ENCODE measurements at places on chromosomes 1 and 21.
A peak's percentile ranks its signal among the peaks of the same experiment; 100 is the strongest.

GRCh38 chr1:53586765-53587164 lies 127.6 kb downstream of the DMRTB1 start:
- no peak for DNase-seq

DNA sequence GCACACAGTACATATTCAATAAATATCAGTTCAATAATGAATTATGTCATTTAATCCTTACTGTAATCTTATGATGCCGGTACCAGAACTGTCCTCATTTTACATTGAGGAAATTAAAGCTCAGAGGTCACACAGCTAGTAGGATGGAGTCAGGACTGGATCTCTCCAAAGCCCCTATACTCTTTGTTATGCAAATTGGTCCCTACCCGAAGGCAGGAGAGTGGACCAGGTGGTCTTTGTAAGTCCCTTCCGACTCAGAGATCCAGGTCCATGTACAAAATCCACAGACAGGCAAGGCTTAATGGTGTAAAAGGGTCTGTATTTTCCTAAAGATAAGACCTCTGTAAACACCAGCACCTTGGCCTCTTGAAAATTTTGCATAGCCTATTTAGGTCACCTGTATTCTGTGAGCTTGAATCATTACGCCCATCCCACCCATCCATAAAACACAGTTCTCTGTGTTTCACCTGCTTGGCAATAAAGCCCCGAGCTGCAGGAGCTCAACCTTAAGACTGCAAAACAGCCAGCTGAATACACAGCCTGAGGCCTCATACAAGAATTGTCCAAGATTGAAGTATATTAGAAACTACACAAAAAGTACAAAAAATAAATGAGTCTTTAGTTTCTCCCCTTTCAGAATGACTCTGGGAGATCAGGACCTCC lies 41.7 kb downstream of the PLXNA2 start:
- DNase-seq = peak; percentile 15

- no peak for DNase-seq
Observed at GRCh38 chr1:5994713-5995621, 2.7 kb upstream of the NPHP4 start.

DNA sequence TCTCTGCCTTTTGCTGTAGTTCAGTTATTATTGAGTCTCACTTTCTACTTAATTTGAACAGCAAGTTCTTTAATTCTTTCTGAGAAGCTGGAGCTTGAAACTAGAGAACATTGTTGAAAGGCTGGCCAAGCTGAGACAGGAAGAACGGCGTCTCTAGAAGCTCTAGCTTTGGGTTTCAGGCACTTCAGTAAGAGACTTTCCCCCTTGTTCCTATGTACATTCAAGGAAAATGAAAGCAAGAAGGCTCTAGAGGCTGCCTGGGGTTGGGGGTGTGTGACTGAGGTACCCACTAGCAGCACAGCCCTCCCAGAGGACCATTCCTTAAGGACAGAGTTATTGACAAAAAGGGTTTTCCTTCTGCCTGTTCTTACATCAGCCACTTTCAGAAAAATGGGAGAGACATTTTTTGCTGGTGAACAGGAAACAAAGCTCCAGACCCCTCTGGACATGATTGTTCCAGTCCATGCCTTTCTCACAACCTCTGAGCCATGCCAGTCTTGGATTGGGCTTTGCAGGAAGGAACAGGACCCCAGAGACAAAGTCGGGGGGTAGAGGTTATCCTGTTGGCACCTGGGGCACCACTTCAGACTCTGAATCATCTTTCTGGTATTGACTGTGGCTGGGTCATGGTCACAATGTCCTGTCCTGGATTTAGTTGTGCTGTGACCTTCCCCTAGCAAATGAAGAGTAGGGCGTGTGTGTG lies 63.1 kb downstream of the LAMC2 start:
- no peak for DNase-seq

GRCh38 chr21:43372663-43373361 lies 54.1 kb downstream of the SIK1 start:
- DNase-seq = no peak

DNA sequence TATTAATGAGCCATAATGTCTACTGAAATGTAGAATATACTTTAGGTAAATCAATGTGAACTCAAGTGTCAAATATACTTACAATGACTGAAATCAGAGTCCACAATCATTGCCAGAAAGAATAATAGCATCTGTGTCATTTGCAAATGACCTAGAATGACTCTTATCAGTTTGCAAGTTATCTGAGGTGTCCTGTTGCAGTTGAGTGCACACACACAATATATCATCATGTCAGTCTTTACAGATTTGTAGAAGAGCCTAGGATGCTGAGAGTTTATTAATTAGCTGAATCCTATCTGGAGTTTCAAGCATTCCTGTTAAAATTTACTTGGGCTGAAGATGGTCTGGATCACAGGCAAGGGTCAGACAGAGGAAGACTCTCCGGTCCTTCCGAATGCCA lies 324.0 kb upstream of the GREM2 start:
- DNase-seq = no peak

DNA sequence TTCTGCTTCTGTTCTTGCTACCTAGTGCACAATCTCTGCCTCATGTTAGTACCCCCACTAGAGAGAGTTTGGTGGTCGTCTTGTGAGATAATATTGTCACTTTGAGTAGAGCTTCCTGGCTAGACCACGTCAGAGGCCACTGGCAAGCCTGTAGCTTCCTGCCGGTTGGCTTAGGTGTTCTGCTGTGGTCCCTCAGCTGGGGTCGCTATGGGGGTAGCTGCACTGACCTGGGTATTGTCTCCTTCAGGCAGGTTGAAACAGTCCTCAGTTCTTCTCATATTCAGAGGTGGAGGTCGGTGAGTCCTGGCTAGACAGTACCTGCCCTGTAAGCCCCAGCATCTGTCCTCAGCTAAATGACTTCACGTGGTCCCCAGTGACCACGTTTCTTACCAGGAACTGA lies 86.2 kb downstream of the C1orf94 start:
- no peak for DNase-seq

- DNase-seq = no peak
Observed at GRCh38 chr1:221532071-221532773, 209.7 kb downstream of the DUSP10 start.

- DNase-seq = no peak
Observed at GRCh38 chr1:6796095-6796494, 10.8 kb downstream of the CAMTA1 start.

GRCh38 chr21:30426731-30427130 lies 1.0 kb upstream of the KRTAP13-3 start:
- no peak for DNase-seq

GRCh38 chr1:246588159-246588721 lies 22.0 kb downstream of the CNST start:
- DNase-seq = no peak

- DNase-seq = no peak
Observed at GRCh38 chr1:94284476-94284875, 47.1 kb upstream of the ARHGAP29 start.

GRCh38 chr1:224127925-224128819 lies 14.3 kb downstream of the FBXO28 start:
- no peak for DNase-seq

DNA sequence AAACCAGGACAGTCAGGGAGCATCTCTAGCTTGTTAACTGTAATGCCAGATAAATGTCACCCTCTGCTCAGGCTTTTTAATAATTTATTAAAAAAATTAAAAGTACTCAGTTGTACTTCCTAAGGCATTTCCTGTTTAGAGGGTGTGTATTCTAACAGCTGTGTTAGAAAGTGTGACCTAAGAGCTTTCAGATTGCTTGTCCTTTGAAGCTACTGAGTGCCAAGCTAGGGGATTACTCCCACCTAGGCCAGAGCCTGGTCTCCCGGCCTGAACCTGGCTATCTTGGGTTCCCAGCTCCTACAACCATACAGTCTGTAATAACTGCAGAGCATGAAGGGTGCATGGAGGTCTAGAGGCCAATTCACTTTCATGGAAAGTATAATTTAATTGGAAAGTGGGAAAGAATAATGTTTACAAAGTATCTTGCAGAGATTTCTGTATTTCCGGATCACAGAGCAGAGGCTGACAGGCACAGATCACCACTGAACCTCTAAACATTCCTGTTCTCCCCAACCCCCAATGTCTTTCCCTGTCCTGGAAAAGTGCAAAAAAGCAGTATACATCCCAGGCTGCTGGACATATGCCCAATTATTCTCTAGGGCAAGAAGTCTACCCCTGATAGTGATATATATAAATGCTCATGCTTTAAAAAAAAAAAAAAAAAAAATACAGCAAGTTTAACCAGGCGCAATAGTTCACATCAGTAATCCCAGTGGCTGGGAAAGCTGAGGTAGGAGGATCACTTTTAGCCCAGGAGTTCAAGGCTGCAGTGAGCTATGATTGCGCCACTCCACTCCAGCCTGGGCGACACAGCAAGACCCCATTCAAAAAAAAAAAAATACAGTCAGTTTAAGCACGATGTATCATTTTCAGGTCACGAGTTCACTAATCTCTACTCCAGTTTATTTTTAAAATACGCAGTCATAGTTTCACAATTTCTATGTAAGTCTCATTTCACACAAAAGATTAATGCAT lies 36.7 kb upstream of the RAP1A start:
- no peak for DNase-seq

- DNase-seq = no peak
Observed at GRCh38 chr1:97599447-97599846, 321.4 kb downstream of the DPYD start.

- no peak for DNase-seq
Observed at GRCh38 chr1:35660581-35661473, 19.5 kb upstream of the PSMB2 start.

Data from spinal cord (tissue), 10 donors.